ENCODE measurements at places on chromosomes 2 and 18. TPM values are rescaled to one million over a fixed set of nuclear protein-coding genes. Genes with fewer than 3 reads are reported as not detected.

- DNase-seq: no peak
Observed at GRCh38 chr18:59059140-59059539, 80.5 kb upstream of the SEC11C start.

DNA sequence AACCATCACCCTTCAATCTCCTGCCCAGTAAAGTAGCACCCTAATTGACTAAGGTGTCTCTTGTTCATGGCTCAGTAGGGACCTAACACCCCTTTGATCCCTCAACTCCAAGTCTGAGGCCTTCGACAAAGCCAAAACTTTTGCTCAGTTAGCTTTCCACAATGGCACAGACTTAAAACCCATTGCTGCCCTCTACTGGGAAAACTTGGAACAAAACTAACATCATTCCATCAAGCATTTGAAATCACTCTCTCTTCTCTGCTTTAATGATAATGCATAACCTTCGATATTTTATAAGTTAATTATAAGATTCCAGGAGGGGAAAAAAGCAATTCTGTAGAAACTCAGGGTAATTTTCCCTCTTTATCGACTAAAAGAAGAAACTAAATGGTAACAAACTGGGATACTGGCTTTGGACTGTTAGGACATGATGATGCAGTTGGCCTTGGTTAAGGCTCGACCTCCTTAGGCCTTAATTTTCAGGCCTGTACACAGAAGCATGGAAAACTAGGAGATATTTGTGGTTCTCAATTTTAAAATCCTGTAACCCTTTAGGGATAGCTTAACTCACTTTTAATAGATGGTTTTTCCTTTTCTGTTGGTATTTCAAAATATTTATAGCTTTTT lies 127.8 kb downstream of the STK39 start:
- DNase-seq: no peak

DNA sequence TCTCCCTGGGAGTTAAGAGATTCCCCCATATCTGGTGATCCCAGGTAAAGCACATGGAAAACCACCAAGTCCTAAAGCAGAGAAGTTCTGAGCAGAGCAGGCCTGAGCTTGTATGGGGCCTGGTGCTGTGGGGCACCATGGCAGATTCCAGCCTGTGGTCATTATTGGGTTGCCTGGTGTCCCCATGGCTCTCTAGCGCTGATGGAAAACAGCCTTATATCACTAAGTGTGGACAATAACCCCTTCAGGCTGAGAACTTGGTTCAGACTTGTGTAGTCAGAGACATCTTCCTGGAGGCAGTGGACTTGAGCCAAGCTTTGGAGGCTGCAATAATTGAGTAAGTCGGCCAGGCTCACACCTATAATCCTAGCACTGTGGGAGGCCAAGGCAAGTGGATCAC lies 96.8 kb downstream of the MCFD2 start:
- no peak for DNase-seq

GRCh38 chr2:126770466-126770865 lies 114.5 kb downstream of the GYPC start:
- DNase-seq: no peak

DNA sequence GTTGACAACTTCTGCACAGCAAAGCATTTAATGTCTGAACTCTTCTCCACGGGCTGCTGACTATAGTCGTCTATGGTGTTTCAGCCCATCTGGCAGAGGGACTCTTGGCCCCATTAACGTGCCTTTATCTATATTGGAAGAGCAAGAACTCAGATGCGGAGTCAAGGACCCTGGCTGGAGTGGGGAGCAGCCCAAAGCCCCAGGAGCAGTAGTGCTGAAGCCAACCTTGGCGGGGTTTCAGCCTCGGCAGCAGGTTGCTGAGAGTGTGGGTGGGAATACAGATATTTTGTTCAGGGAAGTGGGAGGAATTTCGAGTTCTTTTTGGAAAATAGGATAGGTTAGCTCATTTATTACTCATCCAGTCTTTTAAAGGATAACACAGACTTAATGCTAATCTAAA lies 34.2 kb downstream of the TMEM17 start:
- DNase-seq: no peak

DNA sequence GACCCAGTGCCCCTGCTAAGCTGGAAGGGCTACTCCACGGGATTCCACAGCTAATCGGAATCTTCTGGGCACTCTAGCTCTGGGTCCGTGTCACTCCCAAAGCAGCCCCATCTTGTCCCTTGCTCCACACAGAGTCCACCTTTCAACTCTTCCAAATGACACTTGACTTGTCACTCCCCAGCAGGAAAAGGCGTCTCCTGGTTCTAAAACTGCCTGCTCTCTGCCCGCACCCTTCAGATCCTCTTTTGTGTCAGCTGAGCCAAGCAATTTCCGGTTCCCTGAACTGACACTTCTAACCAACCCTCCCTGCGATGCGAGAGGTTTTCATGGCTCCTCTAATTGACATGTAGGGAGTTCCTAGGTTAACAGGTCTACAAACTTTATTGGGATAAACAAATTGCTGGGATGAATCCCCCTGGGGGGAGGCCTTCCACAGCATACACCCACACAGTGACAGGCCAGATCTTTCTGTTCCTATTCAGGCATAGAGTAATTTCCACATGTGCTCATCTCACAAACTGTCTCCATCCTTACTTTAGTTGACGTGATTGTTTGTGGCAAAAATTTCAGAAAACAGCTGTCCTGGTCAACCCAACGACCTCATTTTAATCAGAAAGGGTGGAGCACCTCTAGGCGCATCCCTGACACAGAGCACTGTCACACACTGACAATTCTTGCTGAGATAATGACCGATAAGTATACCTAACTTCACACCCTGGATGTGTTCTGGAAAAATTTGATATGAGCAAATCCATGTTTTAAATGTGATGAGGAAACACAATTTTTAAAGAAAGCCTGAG lies 104.9 kb downstream of the RBMS1 start:
- DNase-seq: peak; percentile 28

GRCh38 chr2:84827978-84828575 lies 52.8 kb downstream of the TRABD2A start:
- no peak for DNase-seq

DNA sequence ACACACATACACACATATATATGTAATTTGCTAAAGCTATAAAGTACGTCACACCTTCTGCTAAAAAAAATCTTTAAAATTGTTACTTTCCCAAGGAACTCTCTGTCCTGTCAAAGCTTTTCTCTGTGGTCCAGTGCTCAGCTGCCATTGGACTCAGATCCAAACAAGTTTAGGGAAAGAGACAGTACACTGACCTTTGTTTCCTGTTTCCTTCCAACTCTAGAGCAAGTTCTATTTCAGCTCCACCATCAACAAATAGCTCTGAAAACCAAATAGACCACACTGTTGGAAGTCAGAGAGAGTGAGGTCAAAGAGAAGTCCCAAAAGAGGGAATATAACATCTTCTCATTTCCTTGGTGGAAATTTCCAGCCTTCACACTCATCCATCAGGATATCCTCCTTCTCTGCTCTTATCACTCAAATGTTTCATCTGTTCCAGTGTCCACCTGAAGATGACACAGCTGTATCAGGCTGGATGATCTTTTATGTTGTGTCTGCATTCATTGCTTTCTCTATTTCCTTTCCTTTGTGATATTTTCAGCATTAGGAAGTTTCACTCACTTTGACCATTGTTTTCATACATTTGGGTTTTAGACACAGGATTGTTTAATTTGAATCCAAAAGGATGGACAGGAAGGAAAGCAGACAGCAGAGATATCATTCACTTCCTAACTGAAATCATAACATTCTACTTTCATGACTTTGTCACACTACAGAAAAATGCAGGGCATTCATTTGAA lies 192.3 kb upstream of the NT5C1B start:
- no peak for DNase-seq

- no peak for DNase-seq
Observed at GRCh38 chr2:85913884-85914881, 25.4 kb upstream of the ST3GAL5 start.

DNA sequence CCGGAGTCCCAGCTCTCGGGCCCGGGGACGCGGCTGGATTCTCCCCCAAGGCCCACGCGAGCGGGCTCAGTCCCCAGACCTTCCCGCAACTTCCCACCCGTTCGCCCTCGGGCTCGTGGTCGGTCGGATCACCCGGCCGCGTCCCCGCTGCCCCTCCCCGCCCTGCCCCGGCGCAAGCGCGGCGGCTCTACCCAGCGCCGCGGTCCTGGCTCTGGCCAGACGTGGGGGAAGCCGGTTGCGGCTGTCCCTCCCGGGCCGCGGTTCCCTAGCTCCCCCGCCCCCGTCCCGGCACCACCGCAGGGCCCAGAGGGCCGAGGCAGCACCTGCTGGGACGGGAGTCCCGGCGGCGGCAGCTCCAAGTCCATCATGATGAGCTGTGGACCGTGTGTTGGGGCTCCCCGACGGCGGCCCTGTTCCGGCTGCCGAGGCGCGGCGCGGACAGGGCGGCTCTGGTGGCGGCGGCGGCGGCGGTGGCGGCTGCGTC lies 276 bp downstream of the NFE2L2 start:
- DNase-seq: no peak

- DNase-seq: no peak
Observed at GRCh38 chr2:19731037-19731436, 170.7 kb downstream of the TTC32 start.

DNA sequence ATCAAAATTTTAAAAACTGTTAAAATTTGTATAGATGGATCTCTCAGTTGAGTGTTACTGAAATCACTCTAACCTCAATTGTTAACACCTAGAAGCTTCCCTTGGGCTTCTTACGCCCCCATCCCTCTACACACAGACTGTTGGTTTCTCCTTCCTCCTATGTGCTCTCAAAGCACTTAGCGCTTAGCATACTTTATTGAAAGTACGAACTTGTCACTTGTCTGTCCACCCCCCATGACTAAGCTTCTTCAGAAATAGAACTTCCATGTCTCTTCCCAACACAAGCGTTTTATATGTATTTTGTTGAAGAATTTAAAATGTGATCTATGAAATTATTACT lies 441 bp downstream of the MPHOSPH10 start:
- DNase-seq: no peak

GRCh38 chr2:175676813-175677212 lies 325.3 kb downstream of the LNPK start:
- DNase-seq: no peak

The RAPGEF4 gene
- total RNA-seq: 0.92 TPM

- no peak for DNase-seq
Observed at GRCh38 chr2:186641807-186642321, 52.0 kb upstream of the FAM171B start.

DNA sequence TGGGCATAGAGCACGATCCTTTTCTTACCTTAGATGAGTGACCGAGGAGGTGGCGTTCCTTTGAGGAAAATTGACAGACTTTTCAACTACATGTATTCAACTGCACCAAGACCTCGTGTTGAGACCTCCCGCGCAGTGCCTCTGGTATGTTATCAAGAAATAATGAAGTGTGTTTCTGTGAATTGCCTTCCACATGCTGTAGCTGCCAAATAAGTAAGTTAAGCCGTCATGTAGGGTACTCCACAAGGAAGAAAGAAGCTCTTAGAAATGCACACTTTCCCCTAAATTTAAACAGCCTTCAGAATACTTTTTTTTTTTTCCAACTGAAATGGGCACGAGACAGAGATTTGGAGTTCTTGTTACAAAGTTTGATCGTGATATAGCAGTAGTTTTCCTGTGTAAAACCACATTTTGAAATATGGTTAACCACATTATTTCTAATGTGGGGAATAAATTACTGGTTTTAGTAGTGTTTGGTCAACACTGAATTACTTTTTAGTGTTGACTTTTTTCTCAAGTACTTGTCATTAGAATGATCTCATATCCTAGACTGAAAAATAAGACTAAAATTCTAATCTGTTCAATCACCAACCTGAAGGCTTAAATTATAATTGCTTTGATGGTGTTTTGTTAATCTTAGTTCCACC lies 30.5 kb downstream of the PDK1 start:
- DNase-seq: no peak

- DNase-seq: no peak
Observed at GRCh38 chr2:177717831-177718618, 325.5 kb downstream of the AGPS start.

GRCh38 chr2:176152350-176153181 lies 1.2 kb downstream of the HOXD4 start:
- DNase-seq: no peak

The BOLL gene
- not detected for total RNA-seq
